ENCODE measurements at places on chromosomes 2 and 18.

DNA sequence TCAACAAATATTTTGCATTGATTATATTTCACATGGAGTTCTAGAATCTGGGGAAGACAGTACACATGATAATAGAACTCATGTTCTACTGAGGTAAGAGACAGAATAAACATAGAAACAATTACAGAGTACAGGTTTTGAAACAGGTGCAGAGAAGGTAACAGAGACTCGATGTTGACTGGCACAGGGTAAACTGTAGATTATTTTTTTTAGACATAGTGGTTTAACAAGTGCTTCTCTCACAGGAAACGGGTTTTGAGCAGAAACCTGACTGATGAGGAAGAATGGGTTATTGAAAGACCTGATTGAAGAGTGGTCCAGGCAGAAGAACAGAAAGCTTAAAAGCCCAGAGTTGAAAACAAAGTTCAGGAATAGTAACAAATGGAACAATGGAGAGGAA is 1002.5 kb upstream of the FAM98A start:
- no peak for DNase-seq

DNA sequence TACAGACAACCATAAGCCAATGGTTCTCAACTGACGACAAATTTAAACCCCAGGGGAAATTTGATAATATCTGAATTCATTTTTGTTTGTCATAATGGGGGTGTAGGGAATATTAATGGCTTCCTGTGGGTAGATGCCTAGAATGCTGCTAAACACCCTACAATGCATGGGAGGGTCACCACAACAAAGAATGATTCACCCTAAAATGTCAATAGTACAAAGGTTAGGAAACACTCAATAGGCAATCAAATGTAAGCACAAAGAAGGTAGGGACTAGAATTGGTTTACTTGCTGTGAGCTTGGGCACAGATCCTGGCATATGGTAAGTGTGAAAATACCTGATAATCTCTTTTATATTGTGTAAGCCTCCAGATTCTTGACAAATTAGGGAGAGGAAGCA is 20.1 kb upstream of the FANCL start:
- DNase-seq: no peak

GRCh38 chr2:120300385-120300784 is 45.6 kb upstream of the INHBB start:
- no peak for DNase-seq

- DNase-seq: peak; percentile 20
These were observed 38.3 kb downstream of the LRRFIP1 start for GRCh38 chr2:237665713-237666143.

GRCh38 chr2:61620244-61621159 is 82.3 kb upstream of the XPO1 start:
- DNase-seq: no peak

DNA sequence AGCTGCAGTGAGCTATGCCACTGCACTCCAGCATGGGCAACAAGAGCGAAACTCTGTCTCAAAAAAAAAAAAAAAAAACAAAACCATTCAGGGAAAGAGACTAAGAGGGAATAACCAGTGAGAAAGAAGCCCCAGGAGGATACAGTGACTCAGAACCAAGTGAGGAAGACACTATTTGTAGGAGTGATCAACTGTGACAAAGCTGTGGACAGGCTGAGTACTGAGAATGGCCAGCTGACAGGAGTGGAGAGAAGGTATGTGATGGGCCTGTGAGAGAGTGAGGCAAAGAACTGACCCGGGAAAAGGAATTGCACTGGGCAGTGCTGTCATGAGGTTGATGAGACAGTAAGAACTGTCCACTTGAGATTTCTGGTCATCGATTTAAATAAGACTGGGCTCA is 6.7 kb upstream of the LCT start:
- DNase-seq: no peak

GRCh38 chr2:13858626-13859025 is 773.9 kb upstream of the LRATD1 start:
- no peak for DNase-seq

GRCh38 chr2:203718087-203718486 is 11.6 kb downstream of the CD28 start:
- no peak for DNase-seq

- DNase-seq: no peak
These were observed 100.7 kb downstream of the NFATC1 start for GRCh38 chr18:79496237-79496977.

- DNase-seq: no peak
These were observed 320.8 kb downstream of the AFF3 start for GRCh38 chr2:99821572-99821971.

GRCh38 chr2:236852100-236852976 is 233.4 kb upstream of the COPS8 start:
- DNase-seq: no peak

- DNase-seq: no peak
These were observed 263.5 kb upstream of the HDAC4 start for GRCh38 chr2:239664216-239664810.

GRCh38 chr2:40534528-40534927 is 82.6 kb upstream of the SLC8A1 start:
- DNase-seq: no peak

- no peak for DNase-seq
These were observed 176.1 kb downstream of the INSIG2 start for GRCh38 chr2:118264232-118264990.

- DNase-seq: no peak
These were observed 22.2 kb upstream of the IL1RN start for GRCh38 chr2:113105047-113105785.

GRCh38 chr2:218230882-218231281 is 13.9 kb downstream of the ARPC2 start:
- no peak for DNase-seq

DNA sequence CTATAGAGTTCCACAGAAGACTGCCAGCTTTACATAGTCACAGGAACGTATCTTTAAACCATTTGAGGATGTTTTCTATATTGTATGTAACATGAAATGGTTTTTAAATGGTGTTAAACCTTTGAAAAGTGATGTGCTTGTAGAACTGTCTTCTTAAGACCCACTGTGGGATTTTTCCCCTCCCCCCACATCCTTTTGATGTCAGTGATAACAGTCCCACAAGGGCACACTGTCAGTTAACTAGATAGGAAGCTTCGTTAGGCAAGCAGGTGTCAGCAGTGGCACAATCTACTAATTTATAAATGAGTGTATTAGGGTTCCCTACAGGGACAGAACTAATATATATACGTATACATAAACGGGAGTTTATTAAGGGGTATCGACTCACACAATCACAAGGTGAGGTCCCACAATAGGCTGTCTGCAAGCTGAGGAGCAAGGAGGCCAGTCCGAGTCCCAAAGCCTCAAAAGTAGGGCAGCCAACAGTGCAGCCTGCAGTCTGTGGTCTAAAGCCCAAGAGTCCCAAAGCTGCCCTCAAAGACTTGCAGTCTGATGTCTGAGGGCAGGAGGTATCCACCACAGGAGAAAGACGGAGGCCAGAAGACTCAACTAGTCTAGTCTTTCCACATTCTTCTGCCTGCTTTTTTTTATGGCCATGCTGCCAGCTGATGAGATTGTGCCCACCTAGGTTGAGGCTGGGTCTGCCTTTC is 23.8 kb upstream of the HNRNPLL start:
- DNase-seq: no peak

DNA sequence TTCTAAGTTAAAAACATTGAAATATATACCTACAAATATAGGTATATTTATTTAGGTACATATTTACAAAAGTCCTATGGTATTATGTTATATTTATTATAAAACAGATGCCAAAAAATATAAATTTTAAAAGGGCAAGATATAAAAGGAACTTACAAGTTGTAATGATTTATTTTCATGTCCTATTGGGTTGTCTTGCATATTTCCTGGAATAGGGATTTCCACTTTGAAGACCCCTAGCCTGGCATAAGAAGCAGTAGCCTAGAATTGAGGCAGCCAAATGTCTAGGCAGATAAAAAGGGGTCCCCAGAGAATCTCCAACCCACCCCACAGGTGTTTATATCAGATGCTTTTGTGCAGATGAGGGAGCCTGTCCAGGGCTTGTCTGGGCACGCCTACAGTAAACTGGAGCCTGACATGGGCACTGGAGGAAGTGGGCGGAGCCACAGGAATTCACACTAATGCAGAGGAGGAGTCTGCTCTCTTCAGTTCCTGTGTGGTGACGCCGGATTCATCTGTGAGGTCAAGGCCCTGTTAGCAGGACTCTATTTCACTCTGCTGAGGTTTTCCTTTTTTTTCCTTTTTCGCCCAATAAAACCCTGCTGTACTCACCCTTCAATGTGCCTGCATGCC is 1088.9 kb upstream of the PIK3C3 start:
- peak; percentile 1 for DNase-seq

DNA sequence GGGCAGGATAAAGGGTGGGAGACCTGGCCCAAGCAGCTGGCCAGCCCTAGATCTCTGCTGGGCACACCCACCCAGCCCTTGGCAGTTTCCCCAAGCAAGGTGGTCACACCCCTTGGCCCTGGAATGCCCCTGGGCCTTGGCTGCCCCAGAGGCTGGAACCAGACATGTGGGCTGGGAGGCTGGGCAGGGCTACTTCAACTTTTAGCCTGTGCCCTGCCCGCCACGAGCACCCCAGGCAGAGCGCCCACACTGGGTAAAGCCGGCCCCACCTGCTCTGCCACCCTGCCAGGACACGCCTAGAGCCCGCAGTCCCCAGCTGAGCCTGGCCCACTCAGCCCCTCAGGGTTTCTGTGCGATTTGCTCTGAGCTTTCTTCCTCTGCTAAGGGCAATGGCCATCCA is 119.7 kb upstream of the SMAD2 start:
- no peak for DNase-seq

GRCh38 chr18:34976534-34976898 is 64.7 kb upstream of the MAPRE2 start:
- no peak for DNase-seq

DNA sequence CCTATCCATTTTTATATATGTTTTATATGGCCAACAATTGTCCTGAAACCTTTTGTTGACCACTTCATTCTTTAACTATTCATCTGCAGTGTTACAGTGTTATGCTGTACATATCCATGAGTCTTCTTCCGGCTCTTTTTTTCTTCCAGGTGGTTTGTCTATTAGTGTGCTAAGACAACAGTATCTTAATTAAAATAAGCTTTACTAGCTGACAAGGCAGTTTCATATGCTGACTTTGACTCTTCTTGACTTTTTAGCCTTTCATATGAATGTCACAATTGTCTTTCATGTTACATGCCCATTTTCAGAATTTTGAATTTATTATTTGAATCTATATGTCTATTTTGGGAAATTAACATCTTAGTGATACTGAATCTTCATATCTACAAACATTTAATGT is 1249.0 kb downstream of the DPP10 start:
- DNase-seq: no peak

All from NCI-H1417 (cell line).